ENCODE measurements at places on chromosomes 7 and 10.
A peak's percentile ranks its signal among the peaks of the same experiment; 100 is the strongest.

GRCh38 chr7:17293481-17293880 is 5.0 kb upstream of the AHR start:
- no peak for DNase-seq

DNA sequence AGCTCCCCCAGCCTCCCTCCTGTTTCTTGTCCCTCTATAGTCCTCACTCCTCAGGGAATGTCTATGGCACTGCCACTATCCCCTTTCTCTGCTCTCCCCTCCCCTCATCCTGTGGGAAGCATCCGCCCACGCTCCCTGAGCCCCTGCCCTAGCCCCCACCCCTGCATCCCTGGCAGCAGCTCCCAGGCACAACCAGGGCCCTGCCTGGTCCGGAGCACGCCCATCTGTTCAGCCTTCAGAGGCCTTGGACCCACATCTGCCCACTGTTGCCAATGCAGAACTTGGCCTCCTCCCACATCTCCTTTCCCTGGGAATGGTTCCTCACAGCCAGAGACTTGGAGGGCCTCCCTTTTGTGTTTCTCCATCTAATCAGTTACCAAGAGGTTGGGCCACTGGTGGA is 20.4 kb upstream of the TBRG4 start:
- no peak for DNase-seq

DNA sequence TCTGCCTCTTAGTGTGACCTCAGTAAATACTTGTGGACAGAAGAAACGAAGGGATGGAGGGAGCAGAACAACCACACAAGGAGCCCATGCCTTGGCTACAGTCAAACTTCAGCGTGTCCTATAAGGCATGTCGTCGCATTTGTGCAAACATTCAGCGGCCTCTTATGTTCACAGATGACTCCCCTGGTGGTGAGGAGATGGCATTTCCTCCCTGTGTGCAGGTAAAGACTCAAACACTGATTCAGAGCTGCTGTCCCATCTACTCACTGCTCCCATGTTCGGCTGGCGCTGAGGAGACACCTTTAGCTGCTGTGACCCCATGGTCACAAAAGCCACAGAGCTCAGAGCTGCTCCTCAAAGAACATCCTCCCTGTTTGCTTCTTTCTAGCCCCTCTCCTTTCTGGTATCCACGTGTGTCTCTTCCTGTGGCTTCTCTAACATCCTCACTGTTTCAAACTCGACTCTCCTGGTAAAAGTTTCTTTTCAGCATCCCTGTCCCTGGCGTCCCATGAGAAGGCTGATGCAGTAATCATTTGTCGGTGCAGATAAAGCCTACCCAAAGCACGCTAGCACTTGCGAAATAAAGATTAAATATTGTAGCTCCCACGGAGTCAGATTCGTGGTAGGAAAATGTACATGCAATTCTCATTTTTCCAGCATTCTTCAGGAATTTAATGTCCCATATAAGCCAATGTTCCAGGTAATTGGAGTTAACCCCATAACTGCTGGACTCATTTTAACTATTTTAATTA is 124.9 kb upstream of the NEBL start:
- DNase-seq, result no peak

- no peak for DNase-seq
Measured at GRCh38 chr10:62238880-62239279, 29.8 kb downstream of the RTKN2 start.

GRCh38 chr10:103154521-103155299 is 38.4 kb downstream of the NT5C2 start:
- no peak for DNase-seq

DNA sequence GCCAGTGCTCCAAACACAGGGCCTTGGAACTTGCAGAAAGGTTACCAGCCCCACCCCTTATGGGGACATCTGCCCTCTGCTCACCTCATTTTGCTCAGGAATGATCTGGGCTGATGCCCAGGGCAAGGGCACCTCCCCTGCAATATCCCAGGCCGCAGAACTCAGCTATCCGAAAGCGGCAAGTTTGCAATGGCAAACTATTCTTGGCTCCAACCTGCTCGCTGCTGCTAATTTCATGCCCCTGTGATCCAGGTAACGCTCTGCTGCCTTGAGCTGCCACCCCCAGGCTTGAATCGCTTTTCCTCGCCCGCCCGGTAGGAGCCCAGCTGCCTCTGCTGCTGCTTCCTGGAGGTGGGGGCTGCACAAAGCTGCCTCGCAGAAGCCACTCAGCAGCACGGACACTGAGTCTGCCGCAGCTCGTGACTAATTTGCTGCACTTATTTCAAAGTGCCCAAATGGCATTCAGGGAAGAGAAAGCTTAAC is 18.2 kb downstream of the SLC29A3 start:
- peak; percentile 37 for DNase-seq

GRCh38 chr10:28765641-28766040 is 88.3 kb downstream of the BAMBI start:
- DNase-seq, result no peak

DNA sequence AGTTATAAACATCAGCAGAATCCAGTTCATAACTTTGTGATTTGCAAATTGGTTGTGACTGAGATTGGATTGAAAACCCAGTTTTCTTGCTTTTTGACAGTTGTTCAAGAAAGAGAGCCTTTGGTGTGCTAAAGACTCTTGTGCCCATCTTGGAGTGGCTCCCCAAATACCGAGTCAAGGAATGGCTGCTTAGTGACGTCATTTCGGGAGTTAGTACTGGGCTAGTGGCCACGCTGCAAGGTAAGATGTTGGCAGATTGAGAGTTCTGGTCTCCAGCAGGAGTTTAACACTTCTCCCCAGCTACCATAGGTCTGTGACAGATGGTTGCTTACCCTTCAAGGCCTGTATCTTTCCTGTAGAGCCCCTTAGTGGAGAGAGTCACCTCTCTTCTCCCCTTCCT is 2.6 kb downstream of the SLC26A4 start:
- DNase-seq, result no peak

GRCh38 chr7:84841809-84842208 is 345.0 kb downstream of the SEMA3D start:
- DNase-seq, result no peak

DNA sequence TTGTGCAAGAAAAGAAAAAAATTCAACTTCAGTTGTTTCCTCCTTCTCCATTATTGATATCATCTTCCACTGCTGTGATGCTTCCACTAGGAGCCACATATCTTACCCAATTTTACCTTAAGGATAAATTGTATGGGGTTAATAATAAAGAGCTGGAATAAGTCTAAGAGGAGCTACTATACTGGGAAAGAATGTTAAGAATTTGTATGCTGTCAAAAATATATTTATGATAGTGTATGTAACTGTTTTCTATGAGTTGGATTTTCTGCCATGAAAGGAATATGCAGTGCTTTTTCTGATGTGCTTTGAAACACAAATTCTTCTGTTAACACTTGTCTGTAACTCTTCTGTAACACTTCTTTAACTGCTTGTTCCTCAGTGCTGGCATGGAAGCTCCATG is 219.1 kb downstream of the VTI1A start:
- no peak for DNase-seq

DNA sequence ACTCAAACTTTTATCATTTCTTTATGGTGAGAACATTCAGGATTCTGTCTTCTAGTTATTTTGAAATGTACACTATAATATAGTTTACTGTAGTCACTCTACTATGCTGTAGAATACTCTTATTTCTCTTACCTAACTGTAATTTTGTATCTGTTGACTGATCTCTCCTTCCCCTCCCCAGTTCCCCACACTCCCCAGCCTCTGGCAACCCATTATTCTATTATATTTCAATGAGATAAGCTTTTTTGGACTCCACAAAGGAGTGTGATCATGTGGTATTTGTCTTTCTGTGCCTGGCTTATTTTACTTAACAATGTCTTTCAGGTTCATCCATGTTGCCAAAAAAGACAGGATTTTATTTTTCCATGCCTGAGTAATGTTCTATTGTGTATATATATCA is 71.4 kb upstream of the DYNC1I1 start:
- DNase-seq, result no peak
